ENCODE measurements at places on chromosomes 7 and 10.

DNA sequence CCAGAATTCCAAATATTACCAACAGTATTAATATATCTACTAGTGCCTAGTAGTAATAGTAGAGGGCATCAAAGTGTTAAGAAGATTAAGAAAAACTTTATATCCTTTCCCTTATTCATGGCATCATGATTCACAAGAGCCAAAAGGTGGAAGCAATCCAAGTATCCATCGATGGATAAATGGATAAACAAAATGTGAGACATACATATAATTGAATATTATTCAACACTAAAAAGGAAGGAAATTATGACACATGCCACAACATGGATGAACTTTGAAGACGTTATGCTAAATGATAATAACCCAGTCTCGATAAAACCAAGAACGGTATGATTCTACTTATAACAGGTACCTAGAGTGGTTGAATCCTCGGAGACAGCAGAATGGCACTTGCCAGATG is 23.1 kb downstream of the CDCA7L start:
- DNase-seq, result no peak

DNA sequence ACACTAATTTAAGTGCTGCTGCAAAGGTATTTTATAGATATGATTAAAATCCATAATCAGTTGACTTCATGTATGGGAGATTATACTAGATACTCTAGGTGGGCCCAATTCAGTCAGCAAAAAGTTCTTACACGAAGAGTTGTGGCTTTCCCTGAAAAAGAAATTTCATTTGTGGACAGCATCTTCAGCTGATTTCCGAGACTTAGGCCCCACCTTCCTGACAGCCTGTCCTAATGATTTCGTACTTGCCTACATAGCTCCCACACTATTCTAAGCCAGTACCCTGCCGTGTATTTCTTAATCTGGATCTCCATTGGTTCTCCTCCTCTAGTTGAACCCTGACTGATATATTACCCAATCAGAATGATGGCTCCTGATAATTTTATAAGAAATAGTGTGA is 297.9 kb downstream of the EXOC4 start:
- no peak for DNase-seq

GRCh38 chr10:44946205-44946604 is 13.4 kb upstream of the RASSF4 start:
- no peak for DNase-seq

- DNase-seq, result no peak
Observed at GRCh38 chr10:95389982-95390381, 99.2 kb upstream of the PDLIM1 start.

DNA sequence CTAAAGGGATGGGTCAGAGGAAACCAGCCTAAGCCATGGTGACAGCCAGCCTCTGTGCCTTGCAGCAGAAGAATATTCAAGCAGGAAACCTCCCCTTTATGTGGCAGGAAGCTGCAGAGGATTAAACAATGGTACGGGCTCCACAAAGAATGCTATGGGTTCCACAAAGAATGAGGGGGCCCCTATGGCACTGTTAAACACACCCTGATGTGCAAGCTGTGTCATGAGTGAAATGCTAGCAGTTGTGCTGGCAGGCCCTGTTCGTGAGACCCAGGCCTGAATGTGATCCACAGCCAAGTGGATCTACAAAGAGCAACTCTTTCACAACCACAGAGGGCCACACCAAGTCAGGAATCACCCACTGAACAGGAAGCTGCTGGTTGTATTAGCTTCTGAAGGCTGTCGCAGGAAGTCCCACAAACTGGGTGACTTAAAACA is 68.9 kb downstream of the MYOF start:
- no peak for DNase-seq

- no peak for DNase-seq
Observed at GRCh38 chr7:28245123-28245878, 64.7 kb upstream of the JAZF1 start.

- DNase-seq, result no peak
Observed at GRCh38 chr7:80997841-80998240, 79.0 kb upstream of the SEMA3C start.

DNA sequence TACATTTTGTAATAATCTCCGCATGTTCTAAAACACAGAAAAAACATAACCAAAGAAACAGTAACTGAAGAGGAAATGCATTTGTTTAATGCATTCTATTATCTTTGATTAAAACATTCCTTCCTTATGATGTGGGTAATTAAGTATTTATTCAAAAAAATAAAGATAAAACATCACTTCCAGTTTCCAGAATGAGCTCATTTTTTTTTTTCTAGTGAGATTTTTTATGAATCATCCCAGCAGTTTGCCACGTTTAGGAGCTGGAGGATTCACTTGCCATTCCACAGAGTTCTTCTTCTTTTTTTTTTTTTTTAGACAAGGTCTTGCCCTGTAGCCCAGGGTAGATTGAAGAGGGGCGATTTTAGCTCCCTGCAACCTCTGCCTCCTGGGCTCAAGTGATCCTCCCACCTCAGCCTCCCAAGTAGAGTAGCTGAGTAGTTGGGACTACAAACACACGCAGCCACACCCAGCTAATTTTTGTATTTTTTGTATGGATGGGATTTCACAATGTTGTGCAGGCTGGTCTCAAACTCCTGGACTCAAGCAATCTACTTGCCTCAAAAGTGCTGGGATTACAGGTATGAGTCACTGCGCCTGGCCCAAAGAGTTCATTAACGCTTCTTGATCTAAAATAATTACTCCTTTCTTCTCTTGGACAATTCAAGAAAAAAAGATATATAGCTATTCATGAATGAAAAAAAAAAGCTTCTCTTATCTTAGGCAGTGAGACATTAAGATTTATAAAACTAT is 177.3 kb downstream of the DKK1 start:
- DNase-seq, result no peak

GRCh38 chr7:13829914-13830900 is 159.3 kb downstream of the ETV1 start:
- no peak for DNase-seq

DNA sequence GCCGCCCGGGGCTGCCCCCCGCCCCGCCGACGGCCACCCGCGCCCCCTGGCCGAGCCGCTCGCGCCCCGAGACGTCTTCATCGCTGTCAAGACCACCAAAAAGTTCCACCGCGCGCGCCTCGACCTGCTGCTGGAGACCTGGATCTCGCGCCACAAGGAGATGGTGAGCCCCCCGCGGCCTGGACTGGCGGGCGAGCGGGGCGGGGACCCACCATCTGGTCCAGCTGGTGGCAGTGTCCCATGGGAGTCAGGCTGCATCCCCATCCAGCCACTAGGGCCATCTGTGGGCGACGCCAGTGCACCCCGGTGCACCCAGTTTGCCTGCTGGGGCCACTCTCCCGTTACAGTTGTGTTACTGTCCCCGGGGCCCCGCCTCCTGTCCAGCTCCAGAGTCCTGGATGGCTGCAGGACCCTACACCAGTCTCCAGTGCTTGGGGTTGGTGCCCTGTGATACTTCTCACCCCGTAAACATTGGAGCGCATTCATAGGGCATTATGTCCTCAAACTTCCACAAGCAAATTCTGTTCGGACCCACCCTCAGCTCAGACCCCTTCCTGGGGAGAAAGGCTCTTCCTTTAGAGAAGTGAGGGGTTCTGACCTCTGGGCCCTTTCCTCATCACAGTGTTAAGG is 672 bp downstream of the LFNG start:
- DNase-seq, result no peak

GRCh38 chr7:91151916-91152315 is 112.3 kb upstream of the FZD1 start:
- no peak for DNase-seq

DNA sequence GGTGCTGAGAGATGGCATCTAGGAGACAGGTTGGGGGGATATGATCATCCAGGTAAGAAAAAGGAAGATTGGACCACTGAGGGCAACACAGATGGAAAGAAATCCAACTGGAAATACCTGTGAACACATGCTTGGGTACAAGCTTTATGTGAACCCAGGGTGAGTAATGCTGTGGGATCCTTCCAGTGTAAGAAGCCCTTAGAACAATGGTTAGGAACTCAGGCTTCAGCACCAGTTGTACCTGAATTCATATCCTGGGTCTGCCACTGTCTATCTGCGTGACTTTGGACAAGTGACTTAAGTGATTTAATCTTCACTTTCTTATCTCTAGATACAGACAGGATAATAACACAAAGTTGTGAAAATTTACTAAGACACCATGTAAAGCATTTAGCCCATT is 131.0 kb downstream of the ST7 start:
- no peak for DNase-seq

DNA sequence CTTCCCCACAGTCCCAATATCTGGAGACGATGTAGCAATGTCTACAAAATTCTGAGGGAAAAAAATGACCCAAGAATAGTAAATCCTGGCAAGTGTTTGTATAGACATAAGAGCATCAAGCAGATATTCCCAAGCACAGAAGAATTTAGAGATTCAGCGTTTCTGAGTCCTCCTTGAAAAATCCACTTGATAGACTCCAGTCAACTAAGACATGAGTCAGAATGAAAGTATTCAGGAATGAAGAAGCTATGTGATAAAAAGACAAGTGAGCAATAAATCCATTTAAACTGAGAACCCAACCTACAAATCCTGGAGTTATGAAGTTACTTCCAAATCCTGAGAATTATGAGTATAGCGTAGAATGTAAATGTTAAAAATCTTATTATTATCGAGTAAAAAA is 86.1 kb upstream of the NPY start:
- no peak for DNase-seq

- DNase-seq, result no peak
Observed at GRCh38 chr7:96014617-96015016, 242.3 kb downstream of the DYNC1I1 start.

DNA sequence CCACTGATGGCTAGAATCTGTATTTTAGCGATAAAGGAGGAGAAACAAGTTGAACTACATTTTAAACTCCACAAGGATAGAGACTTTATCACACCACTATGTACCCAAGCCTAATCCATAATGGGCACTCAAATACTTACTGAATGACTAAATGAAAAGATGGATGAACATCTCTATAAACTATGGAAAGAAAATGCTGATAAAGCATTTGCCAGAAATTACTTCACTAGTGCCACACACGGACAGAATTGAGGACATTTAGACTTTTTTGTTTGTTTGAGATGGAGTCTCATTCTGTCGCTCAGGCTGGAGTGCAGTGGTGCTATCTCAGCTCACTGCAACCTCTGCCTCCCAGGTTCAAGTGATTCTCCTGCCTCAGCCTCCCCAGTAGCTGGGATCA is 1.7 kb upstream of the NSUN6 start:
- no peak for DNase-seq

GRCh38 chr7:87671-88070 is 104.7 kb upstream of the FAM20C start:
- DNase-seq, result no peak

DNA sequence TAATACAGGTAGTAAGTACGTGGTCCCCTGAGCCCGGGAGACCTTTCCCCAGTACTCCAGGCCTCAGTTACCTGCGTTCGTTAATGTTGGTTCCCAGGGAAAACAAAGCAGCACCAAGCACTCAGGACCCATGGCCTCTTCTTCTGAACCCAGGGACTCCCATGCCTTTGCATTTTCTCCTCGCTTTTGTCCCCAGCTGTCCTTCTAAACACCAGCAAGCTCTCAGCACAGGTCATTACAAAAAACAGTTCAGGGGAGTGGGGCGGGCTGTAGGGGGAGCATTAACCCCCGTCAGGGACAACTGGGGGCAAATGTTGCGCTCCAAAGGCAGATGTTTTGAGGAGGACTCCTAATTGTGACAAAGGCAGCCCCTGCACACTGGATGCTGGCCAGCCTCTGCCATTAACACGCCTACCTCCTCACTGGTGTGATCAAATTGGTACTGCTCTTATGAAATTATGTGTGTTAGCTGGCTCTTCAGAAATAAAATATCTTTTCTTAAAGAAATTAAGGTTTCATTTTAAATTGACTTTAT is 80.5 kb upstream of the LRGUK start:
- no peak for DNase-seq

GRCh38 chr7:28885771-28886170 is 72.4 kb downstream of the TRIL start:
- no peak for DNase-seq

DNA sequence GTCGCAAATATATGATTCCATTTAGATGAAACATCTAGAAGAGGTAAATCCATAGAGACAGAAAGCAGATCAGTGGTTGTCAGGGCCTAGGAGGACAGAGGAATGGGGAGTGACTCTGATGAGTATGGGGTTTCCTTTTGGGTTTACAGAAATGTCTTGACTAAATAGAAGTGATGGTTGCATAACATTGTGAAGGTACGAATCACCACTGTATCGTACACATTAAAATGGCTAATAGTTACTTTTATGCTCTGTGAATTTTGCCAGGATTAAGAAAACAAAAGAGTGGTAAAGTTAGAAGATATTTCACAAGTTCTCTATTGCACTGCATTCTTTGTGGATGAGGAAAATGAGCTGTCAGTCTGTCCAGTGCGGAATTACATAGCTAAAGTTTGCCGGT is 407.4 kb downstream of the KCNMA1 start:
- no peak for DNase-seq

GRCh38 chr7:130020434-130020833 is 30.7 kb downstream of the ZC3HC1 start:
- no peak for DNase-seq

All from stimulated activated CD4-positive, alpha-beta T cell treated with anti-CD3 and anti-CD28 coated beads, Interleukin-12 subunit alpha, Interleukin-12 subunit beta, amount 100 ng/mL, for 24 hours (primary cell).